PC-3 (cell line): ENCODE measurements at places on chromosomes 2 and 18.

GRCh38 chr18:79547413-79548076 lies 132.1 kb upstream of the CTDP1 start:
- no peak for DNase-seq

DNA sequence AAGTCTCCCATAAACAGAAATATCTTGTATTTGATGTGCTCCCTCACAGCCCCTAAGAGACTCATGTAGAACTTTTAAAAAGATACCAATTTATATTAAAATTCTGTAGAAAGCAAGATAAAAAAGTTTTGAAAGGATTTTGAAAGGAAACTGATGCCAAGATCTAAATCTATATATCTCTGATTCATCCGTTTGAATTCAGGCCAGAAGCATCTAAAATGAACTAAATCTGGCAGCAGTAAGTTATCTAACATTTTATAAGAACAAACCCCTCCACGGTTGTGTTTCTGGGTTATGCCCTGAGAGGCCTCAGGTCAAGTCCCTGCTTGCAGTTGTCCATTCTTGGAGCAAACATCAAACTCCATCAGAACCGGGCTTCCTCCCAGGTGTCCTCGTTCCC lies 165.8 kb downstream of the FBXO15 start:
- DNase-seq = peak; percentile 39

DNA sequence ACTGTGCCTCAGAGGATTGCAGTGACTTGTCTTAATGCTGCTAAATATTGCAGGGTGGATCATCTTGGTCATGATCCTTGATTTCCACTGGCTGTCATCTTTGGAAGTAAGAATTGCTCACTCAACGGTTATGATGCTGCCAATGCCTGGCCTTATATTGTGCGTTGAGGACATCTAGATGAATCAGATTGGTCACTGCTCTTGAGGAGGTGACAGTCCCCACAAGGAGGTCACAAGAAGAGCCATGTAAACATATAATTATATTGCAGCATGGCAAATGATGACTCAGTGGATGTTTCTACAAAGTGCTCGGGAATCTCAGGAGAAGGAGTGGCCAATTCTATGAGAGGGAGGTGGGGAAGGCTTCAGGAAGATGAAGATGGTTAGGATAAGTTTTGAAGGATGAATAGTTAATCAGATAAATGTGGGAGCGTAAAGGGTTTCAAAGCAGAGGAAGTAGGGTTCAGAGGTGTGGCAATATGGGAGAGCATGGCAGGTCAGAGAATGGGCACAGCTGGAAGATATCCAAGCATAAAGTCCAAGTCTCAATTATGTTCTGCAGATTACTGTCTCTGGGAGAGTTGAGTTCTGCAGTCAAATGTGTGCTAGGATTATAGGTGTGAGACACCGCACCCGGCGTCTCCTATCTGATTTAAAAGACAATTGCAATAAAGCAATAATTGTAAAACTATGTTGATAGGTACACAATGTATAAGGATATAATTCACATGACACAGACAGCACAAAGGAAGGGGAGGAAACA lies 21.3 kb upstream of the TMEM131 start:
- peak; percentile 39 for DNase-seq

- DNase-seq = no peak
Observed at GRCh38 chr2:238092486-238093035, 7.6 kb upstream of the ESPNL start.

- DNase-seq = no peak
Observed at GRCh38 chr18:61545281-61546245, 212.3 kb downstream of the CDH20 start.

GRCh38 chr2:191244350-191244749 lies 854 bp upstream of the MYO1B start:
- no peak for DNase-seq

GRCh38 chr2:130252880-130253645 lies 54.8 kb upstream of the TUBA3E start:
- DNase-seq = no peak

DNA sequence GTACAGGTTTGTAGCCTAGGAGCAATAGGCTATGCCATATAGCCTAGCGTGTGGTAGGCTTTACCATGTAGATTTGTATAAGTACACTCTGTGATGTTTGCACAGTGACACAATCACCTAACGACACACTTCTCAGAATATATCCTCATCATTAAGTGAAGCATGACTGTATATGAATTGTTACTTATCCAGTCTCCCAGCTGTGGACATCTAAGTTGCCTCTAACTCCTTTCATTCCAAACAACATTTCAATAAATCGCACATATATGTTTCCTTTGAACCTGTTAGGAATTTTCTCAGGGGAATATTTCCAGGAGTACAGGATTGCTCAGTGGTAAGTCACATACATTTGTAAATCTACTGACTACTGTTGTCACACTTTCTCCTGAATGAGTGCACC lies 90.0 kb downstream of the ARHGAP15 start:
- DNase-seq = peak; percentile 8

DNA sequence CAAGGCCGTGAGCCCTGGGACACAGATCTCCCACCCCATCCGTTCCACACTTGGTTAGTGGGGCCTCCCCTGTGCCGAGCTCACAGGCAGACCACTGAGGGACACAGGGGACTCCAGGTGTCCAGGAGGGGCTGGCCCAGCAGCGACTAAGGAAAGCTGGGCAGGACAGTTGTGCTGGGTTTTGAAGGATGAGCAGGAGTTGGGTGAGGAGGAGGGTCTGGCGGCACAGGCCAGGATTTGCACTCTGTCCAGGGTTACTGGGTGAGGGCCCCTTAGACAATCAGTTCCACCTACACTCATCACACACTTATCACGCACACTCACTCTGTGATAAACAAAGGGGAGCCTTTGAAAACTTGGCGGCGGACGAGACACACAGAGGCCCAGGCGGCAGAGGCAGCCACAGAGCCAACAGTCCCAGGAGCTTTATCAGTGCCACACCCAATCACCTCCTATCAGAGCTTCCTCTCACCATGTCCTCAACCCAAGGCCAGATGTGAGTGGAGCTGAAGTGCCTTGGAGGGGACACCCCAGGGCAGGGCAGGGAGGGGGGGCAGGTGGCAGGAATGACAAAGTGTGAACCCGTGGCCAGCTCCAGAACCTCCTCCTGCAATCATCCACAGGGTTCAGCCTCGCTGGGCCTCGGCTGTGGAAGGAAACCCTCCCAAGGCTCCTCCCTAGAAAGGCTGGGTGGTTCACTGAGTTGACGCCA lies 26.6 kb downstream of the BIN1 start:
- DNase-seq = no peak

DNA sequence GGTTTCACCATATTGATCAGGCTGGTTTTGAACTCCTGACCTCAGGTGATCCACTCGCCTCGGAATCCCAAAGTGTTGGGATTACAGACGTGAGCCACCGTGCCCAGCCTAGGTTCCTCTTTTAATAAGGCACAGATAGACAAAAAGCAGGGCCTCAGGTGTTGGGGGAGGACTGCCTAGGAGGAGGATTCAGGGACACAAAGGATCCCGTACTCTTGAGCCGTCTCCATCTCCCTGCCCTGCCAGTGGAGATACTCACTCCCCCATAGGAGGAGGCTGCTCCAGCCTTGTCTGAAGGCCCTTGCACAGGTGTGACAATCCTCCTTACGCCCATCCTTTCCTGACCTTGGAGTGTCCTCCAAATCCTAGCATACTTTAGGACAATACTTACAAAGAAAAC lies 32.0 kb upstream of the TFCP2L1 start:
- no peak for DNase-seq

- DNase-seq = no peak
Observed at GRCh38 chr18:32036506-32037180, 18.0 kb downstream of the RNF125 start.

DNA sequence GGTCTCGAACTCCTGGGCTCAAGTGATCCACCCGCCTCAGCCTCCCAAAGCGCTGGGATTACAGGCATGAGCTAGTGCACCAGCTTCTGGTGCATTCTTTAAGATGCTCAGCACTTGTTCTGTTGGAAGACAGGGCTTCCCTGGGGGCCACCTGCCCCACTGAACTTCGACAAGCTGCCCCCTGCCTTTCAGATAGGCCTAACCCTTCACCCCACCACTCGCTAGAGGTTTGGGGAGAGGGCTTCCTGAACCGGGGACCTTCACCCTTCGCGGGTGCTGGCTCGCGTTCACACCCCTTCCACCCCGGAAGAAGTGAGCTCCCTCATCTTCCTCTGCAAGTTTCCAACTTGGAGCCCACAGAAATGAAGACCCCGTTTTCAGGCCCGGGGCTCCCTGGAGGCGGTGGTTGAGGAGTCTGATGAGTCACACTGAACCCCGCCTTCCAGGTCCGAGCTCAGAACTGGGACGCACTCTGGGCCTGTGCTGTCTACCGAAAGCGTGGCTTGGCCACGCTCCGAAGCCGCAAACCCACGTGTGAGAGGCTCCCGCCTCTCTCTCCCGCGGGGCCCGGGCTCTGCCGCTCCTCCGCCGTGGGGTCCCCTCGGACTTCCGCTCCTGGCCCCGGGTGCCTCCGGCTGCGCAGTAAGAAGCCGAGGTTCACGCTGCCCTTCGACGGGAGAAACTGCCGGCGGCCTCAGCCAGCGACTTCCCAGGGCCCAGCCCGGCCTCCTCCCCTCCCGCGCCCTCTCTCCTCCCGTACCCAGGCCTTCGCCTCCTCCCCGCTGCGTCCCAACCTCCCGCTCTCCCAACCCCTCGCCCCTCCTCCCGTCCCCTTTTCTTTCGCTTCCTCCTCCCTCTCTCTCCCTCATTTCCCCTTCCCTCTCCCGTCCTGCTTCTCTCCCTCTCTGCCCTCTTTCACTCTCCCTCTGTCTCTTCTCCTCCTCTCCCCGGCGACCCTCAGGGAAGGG lies 47.5 kb upstream of the SP3 start:
- DNase-seq = no peak

DNA sequence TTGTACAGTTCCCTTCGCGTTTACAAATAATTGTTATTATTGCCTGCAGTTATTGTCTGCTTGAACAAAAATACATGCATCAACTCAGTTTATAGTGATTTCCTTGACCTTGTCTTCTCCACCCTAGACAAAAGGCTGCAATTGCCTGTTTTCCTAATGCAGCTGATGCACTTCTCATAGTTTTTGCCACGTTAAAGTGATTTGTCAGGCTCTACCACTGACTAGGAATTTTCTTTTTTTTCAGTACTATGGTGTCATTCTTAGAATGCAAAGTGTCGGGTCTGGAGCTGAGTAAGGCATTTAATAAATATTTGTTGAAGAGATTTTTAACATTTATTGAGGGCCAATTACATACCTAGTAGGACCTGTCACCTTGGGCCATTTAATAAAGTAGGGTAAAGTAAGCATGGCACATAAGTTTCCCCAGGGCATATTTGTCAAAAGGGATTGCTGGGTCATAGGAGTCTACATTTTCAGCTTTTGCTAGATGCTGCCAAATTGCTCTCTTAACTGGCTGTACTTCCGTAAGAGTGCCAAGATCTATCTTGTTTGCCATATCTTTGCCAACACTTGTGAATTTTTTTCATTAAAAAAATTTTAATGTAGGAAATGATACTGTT lies 24.1 kb downstream of the ACSL3 start:
- DNase-seq = peak; percentile 71

DNA sequence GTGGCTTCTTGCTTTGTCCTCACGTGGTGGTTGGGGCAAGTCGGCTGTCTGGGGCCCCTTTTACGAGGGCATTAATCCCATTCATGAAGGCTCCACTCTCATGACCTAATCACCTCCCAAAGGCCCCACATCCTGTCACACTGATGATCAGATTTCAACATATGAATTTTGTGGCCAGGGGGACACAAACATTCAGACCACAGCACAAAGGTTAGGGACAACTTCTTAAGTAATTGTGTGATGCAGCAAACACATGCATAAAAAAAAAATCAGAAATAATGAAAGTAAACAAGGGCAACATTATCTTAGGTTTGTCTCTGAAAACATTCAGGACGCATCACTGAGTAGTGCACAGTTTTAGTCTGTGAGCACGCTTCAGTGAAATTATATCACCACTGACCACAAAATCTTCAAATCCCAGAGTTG lies 54.2 kb upstream of the FRZB start:
- DNase-seq = no peak

GRCh38 chr2:227829337-227829736 lies 15.7 kb downstream of the CCL20 start:
- DNase-seq = no peak

GRCh38 chr2:239399921-239400595 lies 762 bp downstream of the HDAC4 start:
- DNase-seq = peak; percentile 23

- no peak for DNase-seq
Observed at GRCh38 chr18:75915941-75916623, 488.6 kb upstream of the SMIM21 start.

- DNase-seq = no peak
Observed at GRCh38 chr2:49753344-49753985, 599.1 kb upstream of the FSHR start.

DNA sequence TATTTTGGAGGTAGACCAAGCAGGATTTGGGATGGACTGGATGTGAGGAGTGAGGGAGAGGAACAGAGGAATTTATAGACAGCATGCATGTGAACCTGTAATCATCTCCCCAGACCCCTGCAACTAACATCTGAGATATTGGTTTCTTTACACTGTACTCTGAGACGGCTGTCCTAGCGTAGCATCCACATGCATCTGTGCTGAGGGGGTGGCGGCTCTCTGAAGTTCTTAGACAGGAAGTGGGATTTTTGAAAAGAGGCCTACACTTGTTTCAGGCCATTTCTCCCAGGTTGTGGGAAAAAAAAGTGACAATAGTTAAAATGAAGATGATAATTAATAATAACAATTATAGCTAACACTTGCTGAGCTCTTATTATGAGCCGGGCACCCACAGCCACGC lies 150.2 kb upstream of the GATA6 start:
- DNase-seq = no peak

DNA sequence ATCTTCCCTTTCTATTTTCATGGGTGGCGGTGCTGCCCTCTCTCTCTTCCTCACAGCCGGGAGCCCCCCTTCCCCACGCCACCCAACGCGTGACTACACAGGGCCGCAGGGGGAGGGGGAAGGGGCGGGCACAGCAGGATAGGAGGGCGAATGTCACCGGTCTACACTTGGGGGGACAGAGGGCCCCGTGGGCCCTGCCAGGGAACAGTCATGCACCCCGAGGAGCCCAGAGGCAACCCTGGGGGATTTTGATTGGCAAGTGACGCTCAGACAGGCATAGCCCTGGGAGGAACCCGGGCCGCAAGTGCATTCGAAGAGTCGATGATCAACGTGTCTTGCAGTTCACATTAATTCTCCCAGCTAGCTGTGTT lies 91.1 kb upstream of the ANKRD30BL start:
- no peak for DNase-seq

- no peak for DNase-seq
Observed at GRCh38 chr2:201746551-201746950, 34.2 kb downstream of the ALS2 start.

DNA sequence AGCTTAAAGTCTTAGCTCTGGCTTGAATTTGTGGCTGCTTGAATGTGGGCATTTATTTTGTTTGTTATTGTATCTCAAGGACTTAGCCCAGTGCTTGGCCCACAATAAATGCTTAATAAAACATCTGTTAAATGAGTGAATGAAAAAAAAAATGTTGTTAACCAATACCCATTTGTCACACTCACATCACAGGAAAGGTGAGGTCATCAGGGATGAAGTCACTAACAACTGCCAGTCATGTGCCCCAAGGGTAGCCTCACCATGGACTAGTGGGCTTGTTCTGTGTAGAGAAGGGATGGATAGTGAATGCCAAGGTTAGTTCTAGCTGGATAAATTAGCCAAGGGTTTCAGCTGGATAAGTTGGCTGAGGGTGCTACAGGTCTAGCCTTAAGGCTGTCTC lies 3.0 kb downstream of the NRBP1 start:
- DNase-seq = peak; percentile 36

- DNase-seq = peak; percentile 67
Observed at GRCh38 chr18:41073372-41073954, 881.6 kb upstream of the PIK3C3 start.

- DNase-seq = peak; percentile 10
Observed at GRCh38 chr2:123895651-123896050, 129.4 kb upstream of the CNTNAP5 start.
